ENCODE measurements at places on chromosomes 13 and 19.

DNA sequence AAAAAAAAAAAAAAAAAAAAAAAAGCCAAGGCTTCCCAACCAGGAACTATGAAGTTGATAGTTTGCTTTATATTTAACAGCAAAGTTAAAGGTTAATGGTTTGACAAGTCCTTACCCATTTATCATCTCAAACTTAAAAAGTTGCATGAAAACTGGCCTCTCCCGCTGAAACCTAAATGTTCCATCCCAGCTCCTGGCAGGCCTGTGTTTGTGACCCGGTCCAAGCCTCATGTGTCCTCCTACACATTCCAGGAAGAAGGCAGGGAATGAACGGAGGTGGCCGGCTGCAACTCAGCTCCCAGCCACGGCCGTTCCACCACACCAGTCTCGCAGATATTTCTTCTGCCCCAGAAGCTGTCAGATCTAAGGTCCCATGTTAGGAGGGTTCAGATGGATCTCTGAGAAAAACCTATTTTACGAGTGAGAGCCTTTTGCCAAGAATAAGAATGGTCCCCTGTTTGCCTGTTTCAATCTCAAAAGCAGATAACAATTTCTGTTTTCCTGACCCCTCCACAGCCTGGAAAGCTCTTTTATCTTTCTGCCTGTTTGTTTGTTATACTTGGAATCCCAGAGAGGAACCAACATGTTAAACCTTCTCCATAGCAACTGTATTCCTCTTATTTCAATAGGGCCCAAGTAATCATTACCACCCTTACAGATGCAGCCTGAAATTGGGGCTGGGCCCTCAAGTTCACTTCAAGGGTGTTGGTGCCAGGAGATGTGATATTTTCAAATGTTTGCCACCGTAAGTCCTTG is 56.5 kb downstream of the KCTD12 start:
- no peak for DNase-seq

- DNase-seq: no peak
These were observed 315.7 kb downstream of the KCTD12 start for GRCh38 chr13:76570510-76570971.

GRCh38 chr13:61777271-61777670 is 361.6 kb upstream of the PCDH20 start:
- no peak for DNase-seq

DNA sequence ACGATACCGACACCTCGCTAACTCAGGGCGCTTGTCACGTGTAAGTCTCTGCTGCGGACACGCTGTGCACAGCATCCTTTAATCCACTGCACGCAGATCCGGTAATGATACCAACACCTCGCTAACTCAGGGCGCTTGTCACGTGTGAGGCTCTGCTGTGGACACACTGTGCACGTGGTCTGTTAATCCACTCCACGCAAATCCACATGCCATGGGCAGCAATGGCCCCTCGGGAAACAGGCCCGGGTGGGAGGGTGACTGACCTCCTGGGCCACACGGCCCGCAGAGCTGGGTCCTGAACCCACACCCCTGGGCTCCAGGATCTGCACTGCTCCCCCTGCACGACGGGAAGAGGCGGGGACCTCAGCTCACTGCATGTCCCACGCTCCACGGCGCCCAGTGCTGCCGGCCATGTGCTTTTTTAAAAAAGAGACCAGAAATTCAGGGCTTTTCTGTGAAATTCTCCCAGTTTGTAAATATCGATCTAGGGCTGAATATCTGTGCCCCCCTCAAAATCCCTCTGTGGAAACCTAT is 16.1 kb downstream of the SHC2 start:
- no peak for DNase-seq

DNA sequence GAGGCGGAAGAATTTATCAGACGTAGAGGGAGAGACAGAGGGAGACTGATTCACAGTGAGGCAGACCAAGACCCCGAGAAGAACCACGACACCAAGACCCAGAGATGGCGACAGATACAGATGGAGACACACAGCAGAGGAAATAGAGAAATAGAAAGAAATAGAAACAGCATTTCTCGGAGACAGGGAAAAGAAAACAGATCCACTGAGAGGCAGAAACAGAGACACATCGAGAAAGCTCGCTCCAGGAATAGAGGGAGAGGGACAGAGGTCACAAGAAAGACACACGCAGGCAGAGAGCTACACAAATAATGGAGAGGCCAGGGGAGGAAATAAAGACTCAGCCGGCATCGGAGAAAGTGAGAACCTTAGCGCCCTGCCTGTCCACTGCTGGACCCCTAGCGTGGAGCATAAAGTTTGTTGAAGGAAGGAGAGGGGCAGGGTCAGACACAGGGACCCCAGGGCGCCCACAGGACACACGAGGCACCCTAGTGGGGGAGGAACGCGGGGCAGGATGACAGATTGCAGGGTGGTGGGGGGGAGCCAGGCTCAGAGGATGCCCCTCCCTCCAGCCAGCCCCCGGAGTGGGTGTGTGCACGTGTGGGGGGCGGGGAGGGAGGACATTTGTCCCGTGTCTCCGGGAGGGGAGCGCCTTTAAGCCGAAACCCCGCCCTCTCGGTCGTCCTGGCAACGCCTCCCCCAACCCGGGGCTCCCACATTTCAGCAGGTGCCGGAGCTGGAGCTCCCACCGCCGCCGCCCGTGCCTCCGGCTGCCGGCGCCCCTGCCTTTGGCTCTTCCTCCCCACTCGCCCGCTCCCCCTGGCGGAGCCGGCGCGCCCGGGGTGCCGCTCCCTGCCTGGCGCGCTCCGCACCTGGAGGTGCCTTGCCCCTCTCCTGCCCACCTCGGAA is at the start of gene PRKCG:
PRKCG (plus strand) TSS at position 716 of the 909 bp plus-strand sequence. CDS start 298 bp downstream, outside the sequence.
- no peak for DNase-seq

GRCh38 chr19:18440936-18441803 is 3.2 kb upstream of the ISYNA1 start:
- DNase-seq: no peak

- DNase-seq: no peak
These were observed 225.6 kb upstream of the OBI1 start for GRCh38 chr13:78884571-78884970.

GRCh38 chr13:42959615-42960014 is 32.4 kb downstream of the EPSTI1 start:
- DNase-seq: no peak

DNA sequence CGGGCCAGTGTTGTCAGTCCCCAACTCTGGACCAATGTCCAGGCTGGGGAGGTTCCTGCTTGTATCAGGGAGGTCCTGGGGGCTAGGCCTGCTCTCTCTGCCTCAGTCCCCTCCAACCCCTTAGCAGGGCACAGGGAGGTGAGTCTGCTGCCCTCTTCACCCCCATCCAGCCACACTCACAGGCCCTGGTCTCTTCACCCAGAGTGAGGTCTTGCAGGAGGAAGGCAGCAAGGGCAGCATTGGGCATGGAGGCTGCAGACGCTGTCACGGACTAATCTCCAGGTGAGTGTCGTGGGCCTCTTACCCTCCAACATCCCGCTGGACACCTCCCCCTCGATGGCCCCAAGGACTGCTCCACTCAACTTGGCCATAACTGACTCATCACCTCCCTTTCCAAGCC is 11.9 kb upstream of the SIGLEC11 start:
- DNase-seq: no peak

GRCh38 chr13:20667857-20668437 is 35.6 kb upstream of the IL17D start:
- no peak for DNase-seq

DNA sequence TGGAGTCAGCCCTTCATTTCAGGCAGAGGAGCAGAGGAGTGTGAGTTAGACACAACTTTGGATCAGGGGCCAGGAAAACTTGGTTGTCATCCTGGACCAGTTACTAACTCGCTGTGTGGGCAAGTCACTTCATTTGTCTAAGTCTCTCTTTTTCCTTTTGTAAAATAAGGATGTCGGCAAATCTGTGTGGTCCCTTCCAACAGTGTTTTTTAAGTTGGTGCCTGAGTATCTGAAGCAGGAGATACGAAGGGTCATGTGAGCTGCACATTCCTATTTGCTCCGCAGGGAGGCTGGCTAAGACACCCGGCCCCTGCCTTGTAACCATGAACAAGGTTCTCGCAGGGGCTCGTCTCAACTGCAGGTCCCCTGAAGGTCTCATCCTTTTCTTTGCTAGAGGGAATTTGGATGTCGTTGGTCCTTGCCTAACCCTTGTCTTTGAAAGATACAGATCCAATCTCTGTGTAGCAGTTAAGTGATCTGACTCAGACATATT is 64.3 kb downstream of the LRCH1 start:
- no peak for DNase-seq

DNA sequence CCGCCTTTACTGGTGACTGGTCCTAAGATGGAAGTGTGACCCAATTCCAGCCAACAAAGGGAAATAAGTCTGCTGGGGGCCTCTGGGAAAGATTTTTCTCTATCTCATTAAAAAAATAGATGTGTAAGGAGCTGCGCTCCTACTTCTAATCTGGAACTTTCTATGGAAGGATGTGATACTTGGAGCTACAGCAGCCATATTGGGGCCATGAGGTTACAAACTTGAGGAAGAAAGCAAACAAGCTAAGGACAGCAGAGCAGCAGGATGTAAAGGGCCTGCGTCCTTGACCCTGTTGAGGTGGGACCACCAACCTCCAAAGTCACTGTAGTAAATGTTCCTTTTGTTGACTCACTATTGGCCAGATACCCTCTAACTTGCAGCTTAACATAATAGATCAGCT is 7.5 kb downstream of the GPR42 start:
- DNase-seq: no peak

DNA sequence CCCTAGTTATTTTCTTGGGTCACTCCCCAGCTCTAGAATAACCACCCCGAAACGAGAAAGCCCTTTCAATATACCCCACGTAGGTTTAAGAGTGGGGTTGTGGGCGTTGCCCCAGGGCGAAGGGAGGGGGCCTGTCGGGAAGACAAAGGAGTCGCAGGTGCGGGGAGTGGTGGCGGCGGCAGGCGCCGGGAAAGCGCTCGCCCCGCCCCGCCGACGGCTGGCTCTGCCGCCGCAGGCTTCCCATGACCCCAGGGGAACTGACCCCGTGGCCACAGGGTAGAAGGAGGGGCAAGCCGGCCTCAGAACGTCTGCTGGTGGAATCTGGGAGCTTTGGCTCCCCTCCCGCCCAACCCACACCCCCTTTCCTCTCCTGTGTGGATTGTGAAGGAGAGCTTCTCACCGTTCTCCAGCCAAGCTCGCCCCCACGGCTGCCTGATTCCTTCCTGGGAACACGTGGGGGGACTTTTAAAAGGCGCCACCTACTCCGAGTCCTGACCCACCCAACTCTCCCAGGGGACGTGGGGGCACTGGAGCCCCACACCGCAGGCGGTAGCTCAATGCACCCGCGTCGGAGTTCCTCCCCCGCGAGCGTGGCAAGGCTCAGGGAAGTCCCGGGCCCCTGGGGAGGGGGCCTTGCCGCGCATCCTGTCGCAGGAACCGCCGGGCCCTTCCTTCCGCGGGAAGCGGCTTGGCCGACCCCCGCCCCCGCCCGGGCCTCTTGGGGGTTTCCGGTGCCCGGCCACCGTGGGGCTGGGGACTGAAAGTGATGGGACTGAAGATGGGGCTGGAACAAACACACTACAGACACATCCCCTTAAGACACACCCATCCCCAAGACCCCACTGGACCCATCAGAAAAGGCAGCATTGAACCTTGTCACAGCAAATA is 5.5 kb downstream of the IER2 start:
- DNase-seq: no peak

DNA sequence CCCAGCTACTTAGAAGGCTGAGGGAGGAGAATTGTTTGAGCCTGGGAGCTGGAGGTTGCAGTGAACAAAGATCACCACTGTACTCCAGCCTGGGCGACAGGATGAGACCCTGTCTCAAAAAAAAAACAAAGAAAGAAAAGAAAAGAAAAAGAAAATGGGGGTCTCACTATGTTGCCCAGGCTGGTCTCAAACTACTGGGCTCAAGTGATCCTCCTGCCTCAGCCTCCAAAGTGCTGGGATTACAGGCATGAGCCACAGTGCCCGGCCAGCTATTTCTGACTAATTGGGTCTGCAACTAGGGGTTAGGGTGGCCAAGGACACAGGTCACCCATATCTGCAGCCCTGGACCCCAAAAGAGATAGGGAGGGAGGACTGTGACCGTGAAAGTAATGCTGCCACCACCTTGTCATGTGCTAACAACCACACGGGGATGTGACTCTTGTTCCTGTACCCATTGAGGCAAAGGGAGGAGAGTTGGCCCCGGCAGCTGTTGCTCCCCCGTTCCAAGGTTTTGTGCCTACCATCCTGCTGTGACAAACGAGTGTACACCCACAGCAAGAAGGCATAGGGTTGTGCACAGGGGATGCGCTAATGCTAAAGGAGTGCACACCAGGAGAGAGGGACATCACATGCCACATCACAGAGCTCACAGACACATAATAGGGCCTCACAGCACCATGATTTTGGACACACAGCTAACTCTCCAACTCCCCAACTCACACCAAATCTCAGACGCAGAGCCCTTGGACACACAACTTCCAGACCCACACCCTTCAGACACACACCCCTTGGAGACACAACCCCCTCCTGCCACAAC is 619 bp downstream of the MEF2B start:
- DNase-seq: no peak

GRCh38 chr19:15264933-15265206 is 32.6 kb upstream of the EPHX3 start:
- no peak for DNase-seq

DNA sequence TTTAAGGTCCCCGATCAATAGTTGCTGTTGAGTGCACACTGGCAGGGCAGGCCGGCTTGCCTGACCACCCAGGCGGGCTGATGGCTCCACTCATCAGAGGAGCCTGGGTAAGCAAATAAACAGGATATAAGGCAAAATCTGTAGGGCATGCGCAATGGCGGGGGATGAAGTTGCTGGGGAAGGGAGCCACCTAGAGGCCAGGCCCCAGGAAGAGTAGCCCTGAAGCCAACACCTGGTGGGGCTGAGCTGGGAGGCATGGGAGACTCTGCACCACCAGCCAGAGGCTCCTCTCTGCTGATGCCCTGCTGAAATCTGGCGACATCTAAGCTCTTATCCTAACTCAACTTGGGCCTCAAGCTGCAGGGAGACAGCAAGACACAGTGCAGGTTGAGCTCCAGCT is 324.3 kb downstream of the ZNF536 start:
- DNase-seq: no peak

DNA sequence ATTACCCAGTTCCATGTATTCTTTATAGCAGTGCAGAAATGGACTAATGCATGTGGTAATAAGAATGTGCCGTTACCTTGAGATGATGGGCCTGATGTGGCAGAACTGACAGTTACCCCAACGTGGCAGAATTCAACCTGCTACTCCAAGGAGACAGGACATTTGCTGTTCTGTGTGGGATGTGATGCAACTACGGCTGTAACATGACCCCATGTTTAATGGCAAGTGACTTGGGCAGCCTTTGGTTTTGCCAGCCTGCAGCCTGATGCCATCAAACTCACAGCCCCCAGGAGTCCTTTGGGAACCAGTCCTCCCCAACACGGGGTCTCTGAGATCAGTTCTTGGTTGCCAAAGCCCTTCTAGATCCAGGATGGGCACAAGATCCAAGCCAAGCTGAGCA is 107.3 kb downstream of the ZNF557 start:
- no peak for DNase-seq

Measured in stimulated activated CD4-positive, alpha-beta T cell treated with anti-CD3 and anti-CD28 coated beads, TNF-alpha, amount 100 ng/mL, for 48 hours (primary cell).